EL (cell line): ENCODE measurements at places on chromosomes 12 and 14.
A peak's percentile ranks its signal among the peaks of the same experiment; 100 is the strongest.

DNA sequence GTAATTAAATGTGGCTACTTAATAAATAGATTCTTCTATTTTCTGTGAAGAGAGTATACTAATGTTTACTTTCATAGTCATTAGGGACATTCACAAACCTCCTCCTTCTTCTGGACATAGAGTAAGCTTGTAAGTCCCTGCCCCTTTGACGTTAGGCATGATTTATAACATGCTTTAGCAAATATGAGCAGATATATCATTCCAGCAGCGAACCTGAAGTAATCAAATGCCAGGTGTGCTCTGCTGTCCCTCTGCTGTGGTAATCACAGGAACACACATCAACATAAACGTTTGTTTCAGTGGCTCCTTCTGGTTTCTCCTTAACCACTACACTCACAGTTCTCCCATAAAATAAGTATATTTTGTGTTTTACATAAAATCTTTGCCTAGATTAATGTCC lies 961.8 kb downstream of the FLRT2 start:
- DNase-seq: no peak

- DNase-seq: no peak
These were observed 51.3 kb downstream of the RMST start for GRCh38 chr12:97513950-97514349.

DNA sequence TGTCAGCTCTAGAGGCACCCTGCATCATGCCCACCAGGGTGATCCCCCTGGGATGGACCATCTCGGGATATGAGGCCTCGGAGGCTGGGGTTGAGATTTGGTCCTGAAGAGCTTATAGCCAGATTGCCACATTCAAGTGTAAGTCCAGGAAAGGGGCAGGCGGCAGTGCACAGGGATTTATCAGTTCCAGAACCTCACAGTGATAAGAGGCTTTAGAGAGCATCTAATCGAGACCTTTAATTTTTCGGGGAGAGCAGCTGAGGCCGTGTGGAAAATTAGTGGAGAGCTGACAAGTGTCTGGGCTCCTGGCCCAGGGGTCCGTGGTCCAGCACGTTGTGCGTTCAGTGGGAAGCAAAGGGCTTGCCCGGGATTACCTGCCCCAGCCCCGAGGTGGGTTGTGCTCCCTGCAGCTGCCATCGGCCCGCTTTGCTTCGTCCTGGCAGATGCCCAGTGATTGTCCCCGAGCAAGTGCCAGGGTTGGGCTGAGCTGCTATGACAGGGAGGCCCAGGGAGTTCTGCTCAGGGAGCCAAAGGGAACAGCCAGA lies 52.1 kb downstream of the C14orf132 start:
- DNase-seq: no peak

- peak; percentile 94 for DNase-seq
These were observed 585 bp downstream of the GPATCH2L start for GRCh38 chr14:76152333-76152681.

DNA sequence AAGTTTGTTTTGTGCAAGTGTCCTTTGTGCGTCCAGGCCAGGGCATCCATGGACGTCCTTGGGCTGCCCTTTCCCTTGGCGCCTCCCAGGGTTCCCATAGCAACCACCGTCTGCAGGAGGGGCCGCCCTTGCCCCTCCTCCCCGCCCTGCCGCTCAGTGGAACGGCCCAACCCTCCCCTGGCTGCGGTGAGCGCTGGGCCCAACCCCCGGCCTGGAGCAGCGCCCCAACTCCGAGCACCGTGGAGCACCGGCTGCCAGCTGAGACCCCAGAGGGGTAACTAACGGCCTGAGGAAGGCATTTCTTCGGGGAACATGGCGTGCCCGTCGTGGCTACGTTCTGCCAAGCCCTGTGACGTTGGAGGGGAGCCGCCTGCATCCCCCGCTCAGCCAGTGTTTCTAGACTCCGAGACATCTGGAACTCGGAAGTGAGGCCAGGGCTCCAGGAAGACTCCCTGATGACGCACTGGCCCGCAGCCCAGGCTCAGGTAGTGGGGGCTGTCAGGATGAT lies 5.3 kb upstream of the ACACB start:
- DNase-seq: peak; percentile 82

DNA sequence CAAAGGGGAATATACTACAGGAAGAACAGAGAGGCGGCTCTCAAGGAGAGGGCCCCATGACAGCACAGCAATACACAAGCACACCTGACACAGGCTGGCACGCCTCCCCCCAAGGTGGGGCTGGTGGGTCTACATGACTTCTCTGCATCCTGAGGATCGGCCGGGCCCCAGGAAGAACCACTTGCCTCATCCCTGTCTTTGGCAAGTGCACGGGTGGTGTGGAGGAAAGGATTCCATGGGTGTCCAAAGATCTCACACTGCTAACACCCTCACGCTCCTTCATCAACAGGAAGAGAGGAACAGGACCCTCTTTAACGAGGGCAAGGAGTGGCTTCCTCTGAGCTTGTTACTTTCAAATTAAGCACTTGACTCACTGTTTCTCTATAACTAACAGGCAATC lies 7.3 kb downstream of the VAMP1 start:
- DNase-seq: no peak

GRCh38 chr12:132675757-132676432 lies 11.2 kb downstream of the POLE start:
- DNase-seq: no peak

DNA sequence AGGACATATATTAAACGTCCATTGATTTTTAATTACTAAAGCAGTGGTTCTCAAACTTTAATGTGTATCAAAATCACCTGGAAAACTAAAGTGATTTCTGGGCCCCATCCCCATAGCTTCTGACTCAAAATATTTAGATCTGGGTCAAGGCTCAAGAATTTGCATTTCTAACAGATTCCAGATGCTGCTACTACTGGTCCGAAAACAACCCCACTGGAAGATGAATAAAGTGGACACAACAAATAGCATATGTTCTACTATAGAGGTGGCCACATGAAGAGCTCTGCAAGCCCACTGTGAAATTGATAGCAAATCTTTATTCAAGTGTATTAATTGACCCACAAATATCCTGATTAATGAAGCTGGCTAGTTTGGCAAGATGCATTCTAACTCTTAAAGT lies 69.4 kb downstream of the SPATA7 start:
- DNase-seq: peak; percentile 2

GRCh38 chr12:104477510-104478390 lies 21.0 kb downstream of the CHST11 start:
- no peak for DNase-seq
